Stimulated activated naive CD4-positive, alpha-beta T cell treated with Interleukin-2 at 50 U/mL for 16 hours (primary cell): ENCODE measurements at places on chromosomes 7 and 10.

DNA sequence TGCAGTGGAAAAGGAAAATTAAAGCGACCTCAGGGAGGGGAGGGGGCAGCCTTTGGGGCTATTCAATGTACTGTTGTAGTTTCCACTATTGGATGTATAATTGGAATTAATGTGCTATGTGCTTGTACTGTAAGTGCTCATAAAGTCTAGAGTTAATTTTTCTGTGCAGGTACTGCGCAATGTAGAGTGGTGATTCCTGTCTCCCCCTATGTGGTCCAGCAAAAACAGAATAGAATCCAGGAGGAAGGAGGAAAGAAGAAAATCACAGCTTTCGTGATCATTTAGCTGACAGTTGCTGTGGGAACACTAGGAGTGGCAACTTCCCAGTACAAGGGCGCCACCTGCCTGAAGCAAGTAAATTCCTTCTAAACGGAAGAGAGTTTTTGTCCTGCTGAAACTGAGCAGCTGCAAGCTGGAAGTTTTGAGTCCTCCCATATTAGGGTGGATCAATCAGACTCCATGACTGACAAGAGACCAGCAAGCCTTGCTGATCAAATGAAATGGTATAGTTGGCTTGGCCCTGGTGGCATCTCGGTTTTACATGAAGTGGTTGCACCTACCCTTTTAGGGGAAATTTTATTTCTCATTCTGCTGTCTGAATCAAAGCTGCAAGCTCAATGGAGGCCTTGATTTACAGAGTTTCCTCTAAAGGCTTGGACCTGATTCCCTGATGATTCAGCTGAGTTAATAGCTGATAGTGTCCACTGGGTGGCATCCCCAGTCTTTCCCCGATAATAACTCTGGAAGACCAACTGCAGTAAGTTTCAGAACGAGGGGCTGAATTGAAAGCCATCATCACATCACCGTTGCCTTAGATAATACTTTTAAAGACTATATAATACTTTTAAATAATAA lies 299.8 kb downstream of the HGF start:
- DNase-seq = no peak

- DNase-seq = no peak
Observed at GRCh38 chr10:93954726-93955363, 38.9 kb upstream of the PLCE1 start.

DNA sequence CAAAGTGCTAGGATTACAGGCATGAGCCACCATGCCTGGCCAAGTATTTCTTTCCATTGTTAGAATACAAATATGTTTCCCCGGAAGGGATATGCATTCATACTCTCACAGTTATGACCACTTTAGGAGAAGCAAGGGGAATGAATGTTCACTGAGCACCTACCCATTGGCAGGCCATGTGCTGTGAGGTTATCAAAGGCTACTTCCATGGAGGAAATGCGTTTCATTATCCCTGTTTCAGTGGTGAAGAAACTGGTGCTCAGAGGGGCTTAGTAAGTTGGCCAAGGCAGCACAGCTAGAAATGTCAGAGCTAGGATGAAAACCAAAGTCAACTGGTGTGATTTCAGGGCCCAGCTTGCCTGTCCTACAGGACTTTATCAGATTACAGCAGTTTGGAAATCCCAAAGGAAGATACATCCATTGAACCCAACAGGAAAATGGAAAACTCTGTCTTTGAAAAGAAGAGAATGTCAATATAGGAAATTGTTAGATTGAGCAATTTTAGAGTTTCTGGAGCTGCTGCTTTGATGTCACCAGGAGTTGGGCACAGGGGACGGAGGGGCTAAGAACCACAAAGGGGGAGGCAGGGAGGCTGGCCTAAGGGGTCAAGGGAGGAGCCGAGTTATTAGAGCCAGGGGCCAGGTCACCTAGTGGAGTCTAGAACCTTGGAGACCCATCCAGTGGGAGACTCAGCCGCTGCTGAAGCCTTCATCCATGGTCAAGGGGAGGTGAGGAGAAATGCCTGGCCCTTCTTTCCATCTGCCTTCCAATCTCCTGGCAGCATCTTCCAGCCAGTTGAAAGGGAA lies 319.8 kb downstream of the FRMD4A start:
- no peak for DNase-seq

- no peak for DNase-seq
Observed at GRCh38 chr10:88103576-88103975, 240.2 kb downstream of the PTEN start.

- DNase-seq = peak; percentile 12
Observed at GRCh38 chr7:71735961-71736556, 604.1 kb downstream of the GALNT17 start.

DNA sequence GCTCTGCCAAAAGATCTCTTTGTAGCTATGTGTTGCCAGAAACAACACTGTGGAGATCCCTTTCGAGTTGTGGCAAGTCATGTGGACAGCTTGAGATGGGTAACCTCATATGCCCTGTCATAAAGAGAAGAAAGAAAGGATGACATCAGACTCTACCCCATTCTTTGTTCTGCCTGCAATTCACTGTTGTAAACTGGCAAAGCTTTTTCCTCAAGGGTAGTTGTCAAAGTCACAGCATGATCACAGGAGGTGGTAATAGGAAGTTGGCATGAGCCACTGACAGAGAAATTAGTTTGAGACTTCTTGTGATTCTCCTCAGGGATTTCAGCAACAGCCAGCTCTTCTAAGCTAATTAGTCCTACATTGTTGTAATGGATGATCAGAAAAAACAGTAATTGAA lies 19.4 kb upstream of the MINDY3 start:
- DNase-seq = no peak

- no peak for DNase-seq
Observed at GRCh38 chr10:119784340-119785067, 58.7 kb downstream of the INPP5F start.

DNA sequence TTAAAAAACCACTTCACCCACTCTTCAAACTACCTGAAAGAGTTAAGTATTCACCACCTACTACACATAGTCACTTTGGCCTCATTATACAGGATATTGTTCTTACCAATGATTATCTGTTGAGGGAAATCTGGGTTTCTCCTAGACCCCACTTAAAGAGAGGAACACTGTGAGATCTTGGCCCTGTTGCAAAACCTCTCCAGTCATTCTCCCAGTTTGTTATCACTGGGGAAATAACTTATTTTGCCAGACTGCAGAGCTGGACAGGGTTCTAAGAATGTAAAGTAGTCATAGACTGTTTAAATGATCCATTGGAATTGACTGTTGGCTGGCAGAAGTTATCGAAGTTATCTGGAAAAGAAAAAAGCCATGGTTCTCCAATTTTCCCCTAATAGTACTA lies 143.8 kb downstream of the HGF start:
- no peak for DNase-seq

DNA sequence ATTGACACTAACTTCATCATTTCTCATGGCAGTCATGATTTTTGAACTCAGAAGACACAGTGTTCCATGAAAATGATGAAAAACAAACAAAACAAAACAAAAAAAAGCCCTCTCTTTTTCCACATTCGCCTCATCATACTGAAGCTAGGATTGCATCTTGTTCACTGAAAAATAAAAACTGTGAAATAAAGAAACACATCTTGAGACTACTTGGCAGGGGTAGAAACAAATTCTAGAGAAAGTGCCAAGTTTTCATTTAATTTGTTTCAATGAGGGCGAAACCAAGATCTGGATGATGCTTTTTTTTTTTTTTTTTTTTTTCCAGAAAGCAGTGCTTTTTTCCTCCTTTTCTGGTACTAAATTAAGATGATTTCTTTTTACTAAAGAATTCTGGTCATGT lies 350.4 kb upstream of the ETV1 start:
- no peak for DNase-seq

- no peak for DNase-seq
Observed at GRCh38 chr10:71187197-71187596, 25.2 kb upstream of the UNC5B start.

DNA sequence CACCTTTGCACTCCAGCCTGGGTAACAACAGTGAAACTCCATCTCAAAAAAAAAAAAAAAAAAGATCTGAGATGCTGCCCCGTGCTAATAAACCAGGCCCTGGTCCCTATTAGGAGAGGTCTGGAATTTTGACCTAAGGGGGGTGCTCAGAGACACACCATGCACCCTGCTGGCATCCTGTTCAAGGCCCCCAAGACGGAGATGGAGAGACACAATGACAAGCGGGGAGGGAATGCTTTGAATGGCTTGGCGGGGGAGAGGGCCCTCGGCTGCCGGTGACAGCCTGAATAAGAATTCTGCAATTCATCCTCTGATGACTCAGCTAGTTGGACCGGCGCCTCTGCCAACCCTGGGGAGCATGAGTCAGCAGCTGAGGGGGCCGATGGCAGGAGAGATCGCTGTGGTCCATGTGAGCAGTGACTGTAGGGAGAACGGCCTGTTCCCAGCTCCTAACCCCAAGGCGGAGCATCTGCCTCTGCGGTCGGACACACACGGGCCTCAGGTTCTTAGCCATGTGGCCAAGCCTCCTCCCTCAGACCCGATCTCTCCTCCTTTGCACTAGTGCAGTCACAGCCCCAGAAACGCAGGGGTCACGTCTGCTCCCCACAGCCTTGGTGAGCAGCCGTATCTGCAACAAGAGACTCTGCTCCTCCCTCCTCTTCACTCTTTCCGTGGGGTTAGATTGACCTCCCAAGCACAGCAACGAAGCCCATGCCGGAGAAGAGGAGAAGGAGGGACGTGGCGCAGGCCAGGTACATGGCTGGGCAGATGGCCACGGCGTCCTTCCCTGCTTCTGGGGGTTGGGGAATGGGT lies 14.9 kb downstream of the TRIM56 start:
- peak; percentile 74 for DNase-seq

- DNase-seq = no peak
Observed at GRCh38 chr7:33781796-33782195, 123.5 kb upstream of the BMPER start.
